Stimulated activated CD4-positive, alpha-beta T cell treated with anti-CD3 and anti-CD28 coated beads, TNF-alpha, amount 100 ng/mL, for 24 hours (primary cell): ENCODE measurements at places on chromosomes 12 and 14.
A peak's percentile ranks its signal among the peaks of the same experiment; 100 is the strongest.

DNA sequence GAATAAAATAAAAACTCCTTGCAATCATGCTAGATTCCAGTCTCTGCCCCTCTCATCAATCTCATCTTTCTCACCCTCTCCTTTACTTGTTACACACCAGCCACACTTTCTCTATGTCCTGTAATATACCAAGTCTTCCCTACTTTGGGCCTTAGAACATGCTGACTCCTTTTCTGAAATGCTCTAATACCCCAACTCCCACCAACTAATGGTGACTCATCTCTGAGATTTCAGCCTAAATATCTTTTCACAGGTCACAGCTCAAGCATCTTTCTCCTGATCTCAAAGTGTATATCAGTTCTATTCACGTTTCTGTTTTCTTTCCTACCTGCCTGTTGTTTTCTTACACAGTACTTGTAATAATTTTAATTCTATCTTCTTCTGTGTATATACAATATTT is 378.9 kb upstream of the PRICKLE1 start:
- DNase-seq: no peak

DNA sequence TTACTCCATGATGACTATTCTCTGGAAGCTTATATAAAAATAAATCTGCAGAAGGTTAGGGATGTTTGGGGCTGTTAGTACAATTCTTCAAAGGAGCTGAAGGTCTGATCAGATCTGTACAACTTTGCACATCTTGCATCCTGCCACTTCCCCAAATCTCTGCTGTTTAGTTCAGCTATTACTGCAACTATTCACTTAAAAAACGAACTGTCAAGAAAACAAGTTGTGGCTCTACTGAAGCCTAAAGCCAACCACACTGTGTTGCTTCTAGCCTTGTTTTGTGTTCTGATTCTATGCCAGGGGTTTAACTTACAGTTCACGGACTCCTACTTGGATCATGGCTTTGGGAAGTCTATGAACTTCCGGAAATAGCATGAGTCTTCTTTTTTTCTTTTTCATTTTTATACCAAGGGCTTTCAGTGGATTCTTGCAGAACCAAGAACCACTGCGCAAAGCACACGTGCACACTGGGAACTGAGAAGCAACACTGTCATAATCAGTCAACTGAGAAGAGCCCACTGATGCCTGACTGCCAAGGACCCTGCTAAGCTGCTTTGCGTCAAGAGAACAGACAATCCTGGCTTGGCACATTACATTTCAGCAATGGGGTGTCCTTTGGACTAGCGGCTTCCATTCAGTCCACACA is 66.3 kb upstream of the EEA1 start:
- DNase-seq: no peak

DNA sequence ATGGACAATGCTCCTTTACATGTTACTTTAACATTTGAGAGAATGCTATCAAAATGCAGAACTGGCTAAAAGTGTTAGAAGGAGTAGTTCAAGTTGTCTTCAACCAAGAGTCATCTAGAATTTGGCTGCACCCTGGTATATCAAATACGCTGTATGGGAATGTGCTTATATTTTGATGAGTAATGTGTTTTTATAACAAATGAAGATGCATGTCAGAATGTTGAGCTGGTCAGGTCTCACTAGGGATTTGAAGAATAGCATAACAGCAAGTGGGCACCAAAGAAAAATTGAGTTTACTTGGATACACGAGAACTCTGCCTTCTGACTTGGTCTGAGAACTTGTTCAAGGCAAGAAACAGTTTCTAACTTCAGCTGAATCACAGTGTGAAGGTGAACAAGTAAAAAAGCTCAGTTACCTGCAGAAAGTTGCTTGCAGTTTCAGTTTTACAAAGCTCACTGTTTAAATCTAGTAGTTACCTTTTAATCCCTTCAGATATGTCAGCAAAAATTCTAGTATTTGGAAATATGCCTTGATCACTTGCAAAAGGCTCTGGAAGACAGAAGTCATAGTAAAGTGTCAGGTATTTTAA is 82.3 kb downstream of the PDE3A start:
- no peak for DNase-seq

GRCh38 chr14:21191809-21192446 is 36.1 kb upstream of the OR5AU1 start:
- DNase-seq: peak; percentile 35

- no peak for DNase-seq
Measured at GRCh38 chr12:55972911-55973598, 823 bp upstream of the RAB5B start.

GRCh38 chr14:56905282-56905681 is 95.0 kb upstream of the OTX2 start:
- DNase-seq: no peak

DNA sequence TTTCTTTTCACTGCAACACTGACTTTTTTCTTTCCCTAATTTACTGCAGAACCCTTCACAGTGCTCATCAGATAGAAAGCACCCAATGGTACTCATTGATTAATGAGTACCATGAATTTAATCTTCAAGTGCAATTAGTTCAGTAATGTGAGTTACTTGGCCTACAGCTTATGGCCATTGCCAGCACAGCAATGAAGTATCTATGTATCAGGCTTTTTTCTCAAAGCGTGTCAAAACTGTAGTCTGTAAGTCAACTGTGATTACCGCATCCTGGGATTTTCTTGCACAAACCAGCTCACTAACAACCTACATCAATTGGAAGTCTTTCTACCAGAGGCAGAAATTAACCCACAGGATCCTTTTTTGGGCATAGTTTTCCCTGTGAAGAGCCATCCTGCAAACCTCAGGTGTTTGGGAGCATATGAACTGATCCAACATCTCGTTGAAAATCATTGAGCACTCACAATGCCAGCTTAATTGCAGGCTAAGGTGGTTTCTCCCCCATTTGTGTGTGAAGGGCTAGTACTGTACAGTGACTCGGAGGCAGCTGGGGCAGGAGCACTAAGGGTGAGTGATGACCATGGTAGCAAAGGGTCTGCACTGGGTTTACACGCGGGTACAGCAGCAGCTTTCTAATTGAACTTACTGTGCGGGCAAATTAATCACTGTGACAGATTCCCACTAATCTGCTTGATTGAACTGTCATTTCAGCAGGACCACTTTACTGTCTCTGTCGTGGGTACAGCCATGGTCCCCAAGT is 619.3 kb downstream of the SNAPC1 start:
- DNase-seq: no peak

- no peak for DNase-seq
Measured at GRCh38 chr14:105377555-105378182, 20.7 kb upstream of the TEX22 start.

DNA sequence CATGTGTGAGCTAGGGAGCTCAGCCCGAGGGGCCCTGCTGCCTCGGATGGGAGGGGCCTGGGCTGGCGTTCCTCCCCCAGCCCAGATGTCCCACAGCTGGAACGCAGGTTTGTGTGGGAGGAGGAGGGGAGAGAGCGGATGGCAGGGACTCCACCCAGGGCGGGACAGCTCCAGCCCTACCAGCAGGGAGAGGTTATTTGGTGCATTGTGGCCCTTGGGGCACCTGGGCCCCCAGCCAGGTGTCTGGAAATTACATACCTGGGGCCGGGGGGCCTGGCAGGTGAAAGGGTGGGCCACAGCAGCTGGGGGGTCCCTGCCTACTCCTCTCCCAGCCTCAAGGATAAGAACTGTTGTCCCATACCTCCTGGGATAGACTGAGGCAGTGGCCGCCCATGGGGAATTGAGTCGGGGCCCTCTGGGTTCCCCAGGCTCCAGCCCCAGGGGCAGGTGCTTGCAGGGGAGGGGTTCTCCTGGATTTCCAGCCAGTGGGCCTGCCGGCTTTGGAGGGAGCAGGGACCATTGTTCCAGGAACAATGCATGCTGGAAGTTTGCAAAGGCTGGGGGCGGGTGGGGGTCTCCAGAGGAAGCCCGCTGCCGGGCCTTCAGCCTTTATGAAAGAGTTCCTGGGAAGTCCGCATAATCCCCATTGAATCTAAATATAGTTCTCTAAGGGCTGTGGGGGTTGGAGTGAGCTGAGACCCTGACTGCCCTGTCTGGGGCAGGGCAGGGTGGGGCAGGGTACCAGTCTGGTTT is 1.2 kb downstream of the KIF26A start:
- no peak for DNase-seq

- DNase-seq: no peak
Measured at GRCh38 chr12:76307083-76307482, 41.1 kb downstream of the BBS10 start.

DNA sequence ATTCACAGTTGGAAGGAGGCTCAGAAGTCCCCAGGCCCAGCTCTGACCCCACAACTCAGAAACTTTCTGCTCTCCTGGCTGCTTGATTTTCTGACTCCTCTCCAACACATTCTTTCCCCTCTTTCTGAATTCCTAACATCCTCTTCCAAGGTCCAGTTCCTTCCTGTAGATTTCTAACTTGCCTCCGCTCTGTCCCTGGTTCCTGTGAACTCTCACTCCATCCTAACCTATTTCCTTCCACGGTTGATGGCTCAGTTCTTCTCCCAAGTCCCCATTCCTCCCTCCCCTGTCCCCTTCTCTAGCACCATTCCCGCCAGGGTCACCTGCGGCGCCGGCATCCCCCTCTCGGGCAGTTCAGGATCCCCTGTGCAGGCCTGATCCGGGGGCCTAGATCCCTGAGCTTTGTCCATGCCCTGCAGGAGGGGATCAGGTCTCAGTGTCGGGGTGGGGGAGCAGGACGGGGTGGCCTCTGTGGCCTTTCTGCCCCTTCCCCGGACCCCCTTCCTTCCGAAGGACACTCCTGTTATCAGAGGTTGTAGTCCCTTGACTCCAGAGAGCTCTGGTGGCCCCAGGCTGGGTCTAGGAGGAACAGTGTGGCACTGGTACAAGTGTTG is 6.0 kb upstream of the SLC22A17 start:
- DNase-seq: no peak

- no peak for DNase-seq
Measured at GRCh38 chr14:91127924-91128323, 14.1 kb downstream of the DGLUCY start.

DNA sequence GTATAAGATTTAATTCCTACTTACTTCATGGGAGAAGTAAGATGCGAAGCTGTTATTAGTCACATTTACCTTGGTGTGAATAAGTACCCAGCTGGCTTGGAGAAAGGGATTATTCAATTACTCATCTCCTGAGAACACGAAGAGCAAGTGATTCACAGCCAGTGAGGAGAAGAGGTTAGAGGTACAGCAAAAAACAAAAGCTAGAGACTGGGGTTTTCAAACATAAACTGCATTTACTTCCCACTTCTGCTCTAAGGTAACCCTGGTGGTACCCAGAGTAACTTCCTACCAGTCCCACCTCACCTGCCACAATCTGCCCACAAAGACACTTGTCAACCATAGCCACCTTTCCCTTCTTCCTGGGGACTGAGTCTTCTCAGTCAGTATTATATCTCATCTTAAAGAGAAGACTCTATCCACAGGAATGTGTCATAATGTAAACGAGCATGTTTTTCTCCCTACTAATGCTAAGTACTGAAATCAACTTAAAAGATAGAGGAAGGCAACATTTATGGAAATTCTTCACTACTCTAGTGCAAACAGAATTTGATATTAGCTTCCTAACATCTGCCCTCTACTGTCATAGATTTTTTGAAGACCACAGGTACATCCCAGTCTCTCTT is 6.0 kb upstream of the IL22 start:
- no peak for DNase-seq

- DNase-seq: no peak
Measured at GRCh38 chr14:51999084-51999483, 9.7 kb downstream of the RTRAF start.

DNA sequence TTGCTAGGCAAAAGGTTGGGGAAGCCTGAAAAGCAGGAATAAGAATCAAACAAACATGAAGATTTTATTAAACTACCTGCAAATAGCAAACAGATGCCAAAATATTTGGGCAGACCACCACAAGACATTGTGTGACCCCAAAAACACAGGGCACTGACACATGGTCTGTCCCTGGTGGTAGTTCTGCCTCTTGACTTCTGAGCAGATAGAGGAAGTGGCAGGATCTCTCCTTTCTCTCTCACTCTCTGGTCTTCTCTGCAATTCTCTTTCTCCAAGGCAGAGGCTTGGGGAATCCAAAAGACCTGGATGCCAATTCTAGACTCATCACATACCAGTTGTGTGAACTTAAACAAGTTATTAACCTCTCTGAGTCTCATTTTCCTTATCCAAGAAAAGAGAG is 4.3 kb upstream of the PTGDR start:
- DNase-seq: no peak

DNA sequence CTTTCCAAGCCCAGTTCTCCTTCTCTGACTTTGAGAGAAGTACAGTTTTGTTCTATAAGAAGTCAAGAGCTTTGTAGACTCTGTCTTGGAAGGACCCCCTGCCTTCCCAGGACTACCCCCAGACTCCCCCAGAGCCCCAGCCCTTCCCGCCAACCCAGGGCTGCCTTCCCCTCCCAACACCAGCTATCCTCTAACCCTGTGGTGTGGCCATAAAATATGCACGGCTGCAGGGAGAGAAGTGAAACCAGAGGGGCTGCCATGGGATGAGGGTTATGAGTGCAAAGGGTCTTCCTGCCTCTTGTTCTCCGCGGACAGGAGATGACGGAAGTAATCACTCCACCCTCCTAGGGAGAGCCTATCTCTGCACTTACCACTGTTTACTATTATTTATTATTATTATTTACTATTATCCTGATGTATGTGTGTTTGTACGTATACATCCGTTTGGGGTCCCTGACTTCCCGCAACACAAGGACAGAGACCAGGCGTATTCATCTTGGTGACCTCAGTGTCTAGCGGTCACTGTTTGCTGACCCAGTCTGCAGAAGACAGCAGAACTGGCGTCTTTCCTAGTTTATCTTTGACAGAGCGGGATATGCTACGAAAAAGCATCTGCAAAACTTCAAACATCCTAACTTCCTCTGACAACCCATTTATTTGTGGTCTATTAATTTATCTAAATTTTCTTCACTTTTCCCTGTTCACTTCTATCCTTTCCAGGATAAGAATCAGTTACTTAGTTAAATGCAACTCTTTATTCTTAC is 3.5 kb upstream of the SCNN1A start:
- no peak for DNase-seq

GRCh38 chr12:115553622-115554021 is 723.9 kb downstream of the MED13L start:
- DNase-seq: no peak

GRCh38 chr14:69263771-69264170 is 3.8 kb downstream of the GALNT16 start:
- no peak for DNase-seq

GRCh38 chr14:93976477-93977057 is at the start of gene ASB2:
Gene ASB2, minus strand, starts transcription at chr14:93976570. Its CDS starts 12,031 bp downstream, at chr14:93964539.
- DNase-seq: no peak

DNA sequence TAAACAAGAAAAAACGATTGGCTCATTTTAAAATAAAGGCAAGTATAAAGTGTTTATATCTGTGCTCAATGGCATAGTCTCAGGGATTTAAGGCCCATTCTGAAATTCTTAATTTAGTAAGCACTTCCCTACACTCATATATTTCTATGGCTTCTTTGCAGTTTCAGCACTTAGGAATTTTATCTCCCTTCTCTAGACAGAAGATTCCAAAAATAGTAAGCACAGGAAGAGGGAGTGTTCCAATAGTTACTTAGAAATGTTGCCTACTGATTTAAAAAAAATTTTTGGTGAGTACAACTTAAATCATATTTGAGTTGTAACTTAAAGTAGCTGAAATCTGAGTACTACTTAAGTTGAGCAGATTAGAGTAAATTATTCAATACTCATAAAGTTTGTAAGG is 19.8 kb downstream of the INSM2 start:
- DNase-seq: no peak
